Cardiac muscle cell (in vitro differentiated cells and primary cell): ENCODE measurements at places on chromosomes 2 and 18.

DNA sequence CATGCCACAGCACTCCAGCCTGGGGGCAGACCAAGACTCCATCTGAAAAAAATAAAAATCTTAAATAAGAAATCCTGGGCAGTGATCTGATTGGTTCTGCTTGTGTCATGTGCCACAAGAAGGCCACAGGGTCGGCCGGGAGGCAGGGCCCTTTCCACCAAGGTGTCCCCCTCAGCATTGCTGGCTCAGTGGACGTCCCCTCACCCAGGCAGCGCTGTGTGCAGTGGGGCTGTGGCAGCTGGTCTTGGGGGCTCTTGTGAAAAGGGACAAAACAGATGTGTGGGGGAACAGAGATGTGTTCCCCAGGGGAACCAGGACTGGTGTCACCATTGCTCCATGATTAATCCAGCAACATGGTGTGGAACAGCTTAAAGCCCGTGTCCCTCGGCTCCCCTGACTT lies 60.5 kb downstream of the HS6ST1 start:
- no peak for DNase-seq

GRCh38 chr2:112866128-112866835 lies 29.7 kb upstream of the IL1B start:
- DNase-seq, result no peak

GRCh38 chr2:85716346-85716914 lies 22.3 kb downstream of the GNLY start:
- no peak for DNase-seq

DNA sequence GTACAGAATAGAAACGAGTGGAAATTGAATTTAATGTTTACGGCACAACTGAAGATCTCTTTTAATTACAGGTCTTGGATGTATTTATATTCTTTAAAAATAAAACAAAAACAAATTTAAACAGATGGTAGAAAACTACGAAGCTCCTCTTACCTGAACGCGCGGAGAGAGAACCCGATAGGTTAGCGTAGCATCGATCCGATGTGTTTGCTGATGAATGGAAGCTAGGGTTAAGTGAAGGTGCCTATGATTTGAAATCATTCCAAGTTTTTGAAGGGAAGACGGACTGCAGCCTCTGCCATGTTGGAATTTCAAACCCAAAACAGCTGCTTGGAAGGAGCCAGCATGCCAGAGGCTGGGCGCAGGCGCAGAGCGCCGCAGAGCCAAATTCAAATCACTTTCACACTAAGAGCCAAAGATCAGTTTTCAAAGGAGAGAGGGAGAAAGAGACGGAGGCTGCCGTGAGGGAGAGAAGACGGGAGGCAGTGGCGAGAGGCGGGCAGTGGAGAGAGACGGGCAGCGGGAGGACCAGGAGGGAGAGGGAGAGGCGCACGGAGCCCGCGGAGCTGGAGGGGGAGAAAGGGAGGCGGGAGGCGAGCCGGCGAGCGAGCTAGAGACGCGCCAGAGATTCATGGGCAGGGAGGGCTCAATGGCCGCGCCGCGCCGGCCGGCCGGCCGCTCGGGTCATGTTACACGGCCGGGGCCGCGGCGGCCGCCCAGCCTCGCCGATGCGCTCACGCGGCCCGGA lies at the start of gene FIGN:
FIGN (minus strand) TSS at position 324 of the 748 bp plus-strand sequence. CDS start 1,081 bp downstream, outside the sequence.
- DNase-seq, result peak; percentile 92

DNA sequence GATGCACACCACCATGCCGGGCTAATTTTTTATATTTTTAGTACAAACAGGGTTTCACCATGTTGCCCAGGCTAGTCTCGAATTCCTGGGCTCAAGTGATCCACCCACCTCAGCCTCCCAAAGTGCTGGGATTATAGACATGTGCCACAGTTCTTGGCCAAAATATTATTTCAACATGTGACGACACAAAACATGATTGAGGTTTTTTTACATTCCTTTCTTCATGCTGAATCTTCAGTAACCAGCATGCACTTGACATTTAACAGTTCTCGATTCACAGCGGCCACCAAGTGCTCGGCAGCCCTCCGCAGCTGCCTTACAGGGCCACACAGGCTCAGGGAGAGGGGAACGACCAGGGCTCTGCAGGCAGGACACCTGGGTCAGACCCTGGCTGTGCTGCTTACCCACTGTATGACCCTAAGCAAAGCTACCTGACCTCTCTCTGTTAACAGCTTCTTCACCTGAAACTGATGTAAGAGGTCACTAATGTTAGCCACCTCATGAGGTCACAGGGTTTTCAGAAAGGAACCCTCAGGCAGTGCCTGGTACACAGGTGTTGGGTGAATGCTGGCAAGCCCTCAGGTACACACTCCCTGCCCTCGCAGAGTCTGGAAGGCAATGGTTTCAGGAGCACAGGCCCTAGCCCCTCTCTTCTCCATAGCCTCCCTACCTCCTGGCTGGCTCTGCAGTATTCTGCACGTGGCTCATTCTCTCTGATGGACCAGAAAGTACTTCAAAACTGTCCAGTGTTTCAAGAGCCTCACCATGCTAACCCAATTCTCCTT lies 25.7 kb downstream of the TUBB6 start:
- no peak for DNase-seq

DNA sequence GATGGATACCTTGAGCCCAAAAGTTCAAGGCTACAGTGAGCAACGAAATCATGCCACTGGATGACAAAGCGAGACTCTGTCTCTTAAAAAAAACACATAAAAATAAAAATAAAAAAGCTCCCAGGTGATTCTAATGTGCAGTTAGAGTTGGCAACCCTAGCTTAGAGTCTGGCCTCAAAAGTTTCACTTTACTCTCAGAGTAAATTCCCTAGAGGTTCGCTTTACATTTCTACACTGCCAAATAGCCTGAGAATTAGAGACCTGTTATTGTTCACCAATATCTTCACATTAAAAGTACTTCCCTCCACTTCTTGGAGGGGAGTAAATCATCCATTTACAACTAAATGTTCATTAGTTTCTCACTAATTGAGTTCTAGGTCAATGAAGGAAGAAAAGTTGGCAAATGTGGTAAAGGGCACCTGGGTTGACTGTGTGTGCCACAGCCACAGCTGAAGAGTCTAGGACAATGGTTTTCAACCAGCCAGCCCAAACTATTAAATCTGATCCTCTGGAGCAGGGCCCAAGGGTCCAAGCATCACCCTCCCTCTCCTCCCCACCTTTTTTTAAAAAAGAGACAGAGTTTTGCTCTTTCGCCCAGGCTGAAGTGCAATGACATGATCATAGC lies 15.2 kb upstream of the TMEM37 start:
- no peak for DNase-seq

DNA sequence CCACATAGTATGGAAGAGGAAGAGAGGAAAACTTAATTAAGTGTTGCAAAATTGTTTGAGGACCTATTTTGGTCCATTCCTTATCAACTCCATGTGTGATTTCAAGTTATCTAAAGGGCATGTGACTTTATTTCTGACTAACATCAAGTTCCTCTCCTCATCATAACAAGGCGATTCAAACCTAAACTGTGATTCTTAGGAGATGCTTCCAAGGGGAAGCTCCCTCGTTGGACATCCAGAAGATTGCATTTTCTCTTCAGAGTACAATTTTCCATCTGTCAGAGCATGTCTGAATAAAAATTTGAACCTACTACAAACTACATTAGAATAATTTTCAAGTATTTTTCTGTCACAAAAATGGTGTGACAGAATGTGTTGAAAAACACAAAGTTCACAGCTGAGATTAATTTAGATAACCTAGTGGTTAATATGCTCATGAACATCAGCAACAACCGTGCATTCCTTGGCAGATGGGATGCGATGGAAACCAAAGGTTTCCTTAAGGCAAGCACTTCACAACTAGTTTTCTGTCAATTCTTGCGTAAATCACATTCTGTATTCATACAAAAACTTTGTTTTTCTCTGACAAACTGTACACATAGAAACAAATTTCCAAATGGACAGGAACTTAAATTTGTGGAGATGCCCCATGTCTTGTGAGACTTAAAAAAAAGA lies 4.2 kb downstream of the SFT2D3 start:
- peak; percentile 77 for DNase-seq

GRCh38 chr2:201298462-201299052 lies 38.2 kb downstream of the CASP8 start:
- DNase-seq, result no peak

- peak; percentile 8 for DNase-seq
Measured at GRCh38 chr2:182020286-182021070, 34.8 kb downstream of the PPP1R1C start.

DNA sequence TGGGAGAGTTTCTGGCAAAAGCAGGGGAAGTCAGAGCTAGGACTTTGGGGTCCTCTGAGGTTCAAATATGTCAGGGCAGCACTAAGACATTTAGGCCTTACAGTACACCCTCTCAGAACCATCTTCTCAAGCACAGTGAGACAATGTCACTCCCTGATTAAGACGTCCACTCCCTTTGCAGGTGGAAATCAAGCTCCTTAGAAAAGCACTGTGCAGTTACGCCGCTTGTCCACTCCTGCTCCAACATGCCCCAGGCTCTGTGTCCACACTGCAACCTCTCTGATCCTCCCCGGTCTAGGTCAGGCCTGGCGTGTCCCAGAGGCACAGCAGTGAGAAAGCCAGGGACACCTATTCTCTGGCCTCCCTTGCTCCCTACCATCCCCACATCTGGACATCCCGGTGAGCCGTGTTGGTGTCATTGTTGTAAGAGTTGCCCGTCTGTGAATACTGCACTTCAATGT lies 528.6 kb upstream of the ID2 start:
- DNase-seq, result no peak

- no peak for DNase-seq
Measured at GRCh38 chr2:106825161-106825560, 60.8 kb downstream of the ST6GAL2 start.

GRCh38 chr18:13511961-13512577 lies 214.3 kb downstream of the FAM210A start:
- no peak for DNase-seq

GRCh38 chr2:113872201-113872600 lies 17.7 kb upstream of the ACTR3 start:
- DNase-seq, result no peak

- no peak for DNase-seq
Measured at GRCh38 chr2:37875403-37875906, 49.6 kb upstream of the RMDN2 start.

GRCh38 chr2:47771211-47771610 lies 11.7 kb upstream of the MSH6 start:
- DNase-seq, result no peak

DNA sequence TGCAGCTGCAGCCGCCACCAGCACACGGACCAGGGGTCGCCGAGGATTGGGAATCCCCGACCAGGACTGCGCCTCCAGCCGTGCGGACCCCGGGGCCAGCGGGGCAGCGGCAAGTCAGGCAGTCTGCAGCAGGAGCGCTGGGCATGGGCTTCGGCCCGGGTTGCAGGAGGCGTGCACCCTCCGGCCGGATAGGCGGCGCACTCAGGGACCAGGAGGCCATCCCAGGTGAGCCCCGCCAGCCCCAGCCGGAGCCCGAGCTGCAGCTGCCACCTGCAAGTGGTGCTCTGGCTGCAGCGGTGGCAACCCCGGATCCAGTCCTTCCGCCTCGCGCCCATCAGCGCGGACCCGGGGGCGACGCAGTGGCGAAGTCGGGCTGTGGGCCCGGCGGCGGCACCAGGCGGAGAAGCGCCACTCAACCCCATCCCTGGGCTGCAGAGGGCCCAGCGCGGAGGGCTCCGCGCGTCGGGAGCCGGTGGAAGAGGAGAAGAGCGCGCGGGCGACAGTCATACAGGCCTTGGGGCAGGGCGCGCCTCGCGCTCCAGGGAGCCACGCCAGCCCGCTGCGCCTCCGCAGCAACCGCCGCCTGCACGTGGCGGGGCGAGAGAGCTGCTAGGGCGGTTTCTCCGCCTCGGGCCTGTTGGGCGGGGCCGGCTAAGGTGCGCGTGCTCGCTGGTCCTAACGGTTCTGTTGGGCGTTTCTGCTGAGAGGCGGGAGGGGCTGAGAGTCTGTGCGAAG lies 73.8 kb downstream of the RPIA start:
- peak; percentile 30 for DNase-seq

GRCh38 chr2:171081649-171082111 lies 79.0 kb downstream of the TLK1 start:
- DNase-seq, result peak; percentile 36

DNA sequence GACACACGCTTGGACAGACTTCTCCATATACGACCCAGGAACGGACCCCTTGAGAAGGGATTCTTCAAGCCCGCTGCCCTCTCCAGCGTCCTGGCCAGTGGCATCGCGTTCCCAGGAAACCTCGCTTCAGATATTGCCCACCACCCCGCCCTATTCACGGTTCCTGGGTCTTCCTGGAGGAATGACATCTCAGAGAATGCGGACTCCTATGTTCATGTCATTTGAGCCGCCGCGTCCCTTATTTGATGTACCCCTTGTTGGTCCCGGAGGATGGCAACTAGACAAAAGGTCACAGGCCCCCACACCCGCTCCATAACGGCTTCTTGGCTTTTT lies 588 bp upstream of the CCDC93 start:
- DNase-seq, result no peak

GRCh38 chr2:159444754-159445153 lies 158.3 kb upstream of the WDSUB1 start:
- no peak for DNase-seq

- no peak for DNase-seq
Measured at GRCh38 chr2:53170466-53170865, 597.1 kb upstream of the CHAC2 start.

DNA sequence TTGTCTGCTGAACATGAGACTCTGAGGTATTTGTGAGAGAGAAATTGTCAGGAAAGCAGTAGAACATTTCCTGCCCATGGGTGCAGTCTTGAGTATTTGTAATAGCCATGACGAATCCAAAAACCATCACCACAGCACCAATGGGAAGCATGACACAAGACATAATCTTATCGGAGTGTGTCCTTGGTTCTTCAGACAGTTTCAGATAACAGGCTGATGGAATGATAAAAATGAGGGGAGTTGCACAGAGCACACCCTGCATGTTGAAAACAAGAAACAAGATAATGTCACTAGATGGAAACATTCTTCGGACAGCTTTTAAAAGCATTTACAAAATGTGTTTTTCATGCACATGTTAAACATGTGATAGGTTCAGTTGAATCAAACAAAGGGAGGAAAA lies 56.9 kb downstream of the SLC38A11 start:
- peak; percentile 75 for DNase-seq

DNA sequence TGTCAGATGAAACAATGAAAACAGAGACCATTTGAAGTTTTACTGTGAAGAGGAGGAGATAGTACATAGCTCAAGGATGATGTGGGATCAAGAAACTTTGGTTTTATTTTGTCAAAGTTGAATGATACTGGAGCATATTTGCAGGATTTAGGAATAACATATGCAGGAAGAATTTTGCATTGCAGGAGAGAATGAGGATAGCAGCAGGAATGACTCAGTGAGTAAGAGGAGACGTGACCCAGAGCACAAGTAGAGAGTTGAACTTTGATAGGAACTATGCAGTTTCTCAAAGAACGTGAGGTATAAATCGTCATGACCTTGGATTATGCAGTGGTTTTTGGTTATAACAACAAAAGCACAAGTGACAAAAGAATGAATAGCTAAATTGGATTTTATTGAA lies 47.7 kb downstream of the MAPRE2 start:
- no peak for DNase-seq

- DNase-seq, result peak; percentile 41
Measured at GRCh38 chr2:107072150-107072940, 186.4 kb upstream of the ST6GAL2 start.
